ENCODE measurements at places on chromosomes 2 and 18. TPM values are rescaled to one million over a fixed set of nuclear protein-coding genes. Genes with fewer than 3 reads are reported as not detected.

The VAMP5 gene
- total RNA-seq = 29.4 TPM

The SNORC gene
- total RNA-seq = 2.4 TPM

The CYP26B1 gene
- total RNA-seq = not detected

The SERPINB8 gene
- total RNA-seq = 6.3 TPM

The RESP18 gene
- total RNA-seq = not detected

The FZD7 gene
- total RNA-seq = 0.70 TPM

GRCh38 chr2:22487541-22487940 lies 897.4 kb upstream of the KLHL29 start:
- no peaks in the 10 kb centered on the region for H3K4me1 ChIP-seq
- H3K27me3 ChIP-seq = no peaks in the 10 kb centered on the region
- no peak overlapping the region for H3K27ac ChIP-seq
- no peak overlapping the region for H3K4me3 ChIP-seq
- H3K36me3 ChIP-seq = no peaks in the 10 kb centered on the region
- no peak for DNase-seq

GRCh38 chr2:106885971-106886915 lies at the start of gene ST6GAL2:
TSS of gene ST6GAL2 (minus strand) at chr2:106886167. CDS start at chr2:106843977, 42,190 bp downstream.
- peaks cover 27% of the 10 kb centered on the region for H3K27me3 ChIP-seq
- no peak within 1 kb of the TSS for H3K27ac ChIP-seq
- no peak for DNase-seq
- H3K4me1 ChIP-seq = no peaks in the 10 kb centered on the region

DNA sequence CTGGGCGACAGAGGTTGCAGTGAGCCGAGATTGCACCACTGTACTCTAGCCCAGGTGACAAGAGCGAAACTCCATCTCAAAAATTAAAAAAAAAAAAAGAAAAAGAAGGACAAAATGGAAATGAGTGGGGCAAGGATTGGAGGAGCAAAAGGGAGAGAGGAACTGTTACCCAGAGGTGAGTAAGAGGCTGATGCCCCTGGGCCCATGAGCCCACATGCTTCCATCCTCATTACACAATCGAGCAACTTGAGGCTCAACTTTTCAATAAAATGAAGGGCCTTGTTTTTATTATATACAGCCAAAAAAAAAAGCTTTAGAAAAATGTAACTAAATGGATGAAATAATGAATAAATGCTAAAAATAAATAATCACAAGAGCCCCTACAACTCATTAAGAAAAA lies 91.7 kb upstream of the YWHAQ start:
- no peak overlapping the region for H3K27ac ChIP-seq
- no peaks in the 10 kb centered on the region for H3K4me1 ChIP-seq
- no peak overlapping the region for H3K4me3 ChIP-seq

- H3K27ac ChIP-seq = peak overlapping the region; percentile 82
- H3K36me3 ChIP-seq = peaks cover 3% of the 10 kb centered on the region
- no peak overlapping the region for H3K4me3 ChIP-seq
- H3K27me3 ChIP-seq = no peaks in the 10 kb centered on the region
- H3K4me1 ChIP-seq = peaks cover 40% of the 10 kb centered on the region
These were observed 426.1 kb downstream of the PARD3B start for GRCh38 chr2:204971206-204971907.

- no peak overlapping the region for H3K4me3 ChIP-seq
- H3K27ac ChIP-seq = no peak overlapping the region
- DNase-seq = no peak
- peaks cover 1% of the 10 kb centered on the region for H3K27me3 ChIP-seq
- H3K4me1 ChIP-seq = no peaks in the 10 kb centered on the region
These were observed 19.5 kb upstream of the POMC start for GRCh38 chr2:25187729-25188350.

DNA sequence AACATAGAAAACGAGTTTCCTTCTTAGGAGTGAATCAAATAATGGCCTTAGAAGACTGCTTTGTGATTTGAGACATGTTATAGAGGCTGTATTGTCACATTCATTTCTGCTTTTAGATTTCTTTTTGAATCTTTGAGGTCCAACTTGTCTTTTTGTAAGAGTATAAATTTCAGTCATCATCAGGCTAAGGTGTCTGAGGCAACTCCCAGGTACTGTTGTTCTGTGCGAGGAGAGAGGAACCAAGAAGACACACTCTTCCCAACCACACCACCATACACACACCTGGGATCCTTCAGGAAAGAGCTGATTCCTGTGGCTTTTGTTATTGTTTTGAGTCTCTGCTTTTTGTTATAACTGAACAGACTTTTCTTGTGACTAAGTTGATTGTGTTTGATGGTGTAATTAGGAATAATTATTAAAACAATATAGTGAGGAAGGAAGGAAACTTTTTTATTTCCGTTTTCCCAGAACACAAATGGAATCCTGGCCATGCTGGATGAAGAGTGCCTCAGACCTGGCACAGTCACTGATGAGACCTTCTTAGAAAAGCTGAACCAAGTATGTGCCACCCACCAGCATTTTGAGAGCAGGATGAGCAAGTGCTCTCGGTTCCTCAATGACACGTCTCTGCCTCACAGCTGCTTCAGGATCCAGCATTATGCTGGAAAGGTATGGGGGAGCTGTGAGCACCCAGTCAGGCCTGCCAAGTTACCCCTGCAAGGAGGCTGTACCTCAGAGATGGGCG lies 140.4 kb downstream of the MYO1B start:
- no peaks in the 10 kb centered on the region for H3K27me3 ChIP-seq
- H3K27ac ChIP-seq = no peak overlapping the region
- DNase-seq = no peak
- no peak overlapping the region for H3K4me3 ChIP-seq
- H3K4me1 ChIP-seq = peaks cover 6% of the 10 kb centered on the region

DNA sequence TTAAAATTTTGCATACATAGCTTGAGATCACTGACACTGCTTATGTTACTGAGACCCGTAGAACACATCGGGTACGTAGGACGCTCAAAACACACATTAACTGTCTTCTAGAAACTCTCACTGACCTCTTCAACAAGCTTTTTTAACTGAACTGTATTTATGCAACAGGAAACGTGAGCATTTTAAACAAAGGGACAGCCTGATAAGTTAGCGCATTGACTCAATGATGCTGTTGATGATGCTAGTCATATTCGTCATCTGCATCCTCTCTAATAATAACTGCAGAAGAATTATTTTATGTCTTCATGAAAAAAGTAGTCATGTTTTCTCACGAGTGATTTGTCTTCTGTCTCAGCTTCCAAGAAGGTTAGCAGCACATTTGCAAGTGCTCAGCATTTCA lies 824.0 kb downstream of the DCDC2C start:
- no peaks in the 10 kb centered on the region for H3K27me3 ChIP-seq
- no peaks in the 10 kb centered on the region for H3K36me3 ChIP-seq
- no peaks in the 10 kb centered on the region for H3K4me1 ChIP-seq
- H3K27ac ChIP-seq = no peak overlapping the region

- no peak overlapping the region for H3K27ac ChIP-seq
- no peak for DNase-seq
- no peaks in the 10 kb centered on the region for H3K27me3 ChIP-seq
These were observed 149.5 kb upstream of the DLX2 start for GRCh38 chr2:172252154-172252553.

DNA sequence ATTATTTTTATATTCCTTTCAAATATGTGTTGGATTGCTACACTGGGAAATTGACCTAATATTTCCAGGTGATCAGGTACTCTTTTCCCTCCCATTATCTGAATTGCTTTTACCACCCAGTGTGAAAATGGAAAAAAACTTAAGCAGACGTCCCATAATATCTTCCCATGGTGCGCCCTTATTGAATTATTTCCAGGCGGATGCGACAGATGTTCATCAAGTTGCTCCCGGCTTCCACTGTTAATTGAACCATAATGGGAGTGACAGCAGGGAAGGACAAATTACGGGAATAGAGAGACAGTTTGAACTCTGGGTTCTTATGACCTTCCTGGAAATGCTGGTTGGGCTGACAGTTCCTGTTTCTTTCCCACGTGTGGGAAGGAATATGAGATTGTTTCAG lies 93.3 kb downstream of the THSD7B start:
- H3K4me1 ChIP-seq = no peaks in the 10 kb centered on the region
- no peak overlapping the region for H3K4me3 ChIP-seq
- no peak for DNase-seq

DNA sequence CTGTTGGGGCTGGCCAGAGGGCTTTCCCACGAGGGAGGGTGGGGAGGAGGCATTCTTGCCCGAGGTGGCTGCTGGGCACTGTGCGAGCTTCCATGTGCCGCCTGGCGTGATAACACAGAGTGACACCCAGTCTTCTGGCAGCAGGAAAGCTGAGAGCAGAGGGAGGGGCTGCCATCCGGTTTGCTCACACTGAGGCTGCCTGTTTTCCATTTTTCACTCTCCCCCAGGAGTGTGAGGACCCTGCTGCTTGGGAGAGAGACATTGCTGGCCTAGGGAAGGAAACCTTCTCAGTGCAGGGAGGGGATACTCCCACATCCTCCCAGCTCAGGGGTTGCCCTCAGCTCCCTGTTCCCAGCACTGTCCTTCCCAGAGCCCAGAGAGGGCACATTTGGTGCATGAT lies 73.1 kb downstream of the INHBB start:
- no peaks in the 10 kb centered on the region for H3K36me3 ChIP-seq
- peaks cover 7% of the 10 kb centered on the region for H3K27me3 ChIP-seq
- no peaks in the 10 kb centered on the region for H3K4me1 ChIP-seq
- DNase-seq = no peak
